Sigmoid colon (tissue), 7 donors: ENCODE measurements at places on chromosomes 1 and 21. TPM values are rescaled to one million over a fixed set of nuclear protein-coding genes. Genes with fewer than 3 reads are reported as not detected.

Gene CLIC6
- 0.95 TPM for total RNA-seq

Gene BARHL2
- total RNA-seq, result not detected

Gene ELAPOR1
- total RNA-seq, result 0.41 TPM

Gene EPHA8
- total RNA-seq, result not detected

Gene SPATA21
- not detected for total RNA-seq

Gene DEDD
- 29.6 TPM for total RNA-seq

Gene PTAFR
- 8.0 TPM for total RNA-seq

Gene SZRD1
- 65.9 TPM for total RNA-seq

Gene G0S2
- 33.5 TPM for total RNA-seq

Gene AKNAD1
- not detected for total RNA-seq

Gene LRRC3
- total RNA-seq, result 4.1 TPM

Gene RPE65
- not detected for total RNA-seq

Gene SV2A
- total RNA-seq, result 4.9 TPM

Gene ICOSLG
- 0.82 TPM for total RNA-seq

GRCh38 chr21:39686646-39687468 lies 58.1 kb upstream of the IGSF5 start:
- H3K27me3 ChIP-seq, result no peaks in the 10 kb centered on the region
- no peak overlapping the region for H3K4me3 ChIP-seq
- H3K36me3 ChIP-seq, result no peaks in the 10 kb centered on the region

DNA sequence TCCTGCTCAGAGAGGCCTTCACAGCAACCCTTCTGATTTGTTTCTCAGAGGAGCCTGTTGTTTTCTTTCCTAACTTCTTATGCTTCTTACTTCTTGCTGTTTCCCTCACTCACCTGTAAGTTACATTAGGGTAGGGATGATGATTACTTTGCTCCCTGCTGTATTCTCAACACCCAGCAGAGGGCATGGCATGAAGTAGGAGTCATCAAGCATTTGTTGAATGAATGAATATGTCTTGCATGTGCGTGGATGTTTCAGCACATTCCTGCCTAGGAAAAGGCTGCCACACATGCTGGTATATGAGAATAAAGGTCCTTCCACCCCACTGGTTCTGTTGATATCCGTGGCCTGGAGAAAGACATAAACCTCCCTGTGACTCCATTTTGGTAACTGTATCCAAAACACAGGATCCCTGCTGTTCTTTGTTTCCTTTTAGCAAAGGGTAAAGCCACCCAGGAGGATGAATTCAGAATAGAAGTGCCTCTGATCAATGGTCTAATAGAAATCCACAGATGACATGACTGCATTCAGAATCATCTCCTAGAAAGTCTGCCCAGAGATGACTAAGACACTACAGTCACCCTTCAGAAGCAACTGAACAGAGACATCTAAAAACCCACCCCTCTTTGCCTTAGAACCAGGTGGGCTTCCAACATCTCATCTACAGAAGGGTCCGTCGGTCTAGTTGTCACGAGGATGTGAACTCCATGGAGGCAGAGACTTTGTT lies 168.8 kb downstream of the ZSCAN20 start:
- H3K36me3 ChIP-seq, result no peaks in the 10 kb centered on the region
- DNase-seq, result no peak
- no peaks in the 10 kb centered on the region for H3K27me3 ChIP-seq
- H3K4me1 ChIP-seq, result no peaks in the 10 kb centered on the region
- H3K4me3 ChIP-seq, result no peak overlapping the region
- no peak overlapping the region for H3K27ac ChIP-seq

DNA sequence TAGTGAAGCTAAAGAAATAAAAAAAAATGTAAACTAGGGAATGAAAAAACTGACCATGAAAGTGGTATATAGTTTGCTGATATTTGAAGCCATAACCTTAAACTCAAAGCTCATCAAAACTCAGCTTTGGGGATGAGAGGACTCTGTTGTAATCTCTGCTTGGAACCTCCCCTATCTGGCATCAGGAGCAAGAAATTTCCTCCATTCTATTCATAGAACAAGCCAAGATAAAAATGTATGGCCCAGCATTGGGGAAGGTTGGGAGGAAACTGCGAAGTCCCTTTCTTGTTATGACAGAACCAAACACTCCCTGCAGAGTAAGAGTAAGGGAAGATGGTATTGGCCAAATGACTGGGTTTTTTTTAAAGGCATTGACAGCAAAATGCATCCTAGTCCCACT lies 35.6 kb downstream of the MCOLN2 start:
- H3K4me3 ChIP-seq, result no peak overlapping the region
- DNase-seq, result no peak
- no peaks in the 10 kb centered on the region for H3K36me3 ChIP-seq
- no peak overlapping the region for H3K27ac ChIP-seq

DNA sequence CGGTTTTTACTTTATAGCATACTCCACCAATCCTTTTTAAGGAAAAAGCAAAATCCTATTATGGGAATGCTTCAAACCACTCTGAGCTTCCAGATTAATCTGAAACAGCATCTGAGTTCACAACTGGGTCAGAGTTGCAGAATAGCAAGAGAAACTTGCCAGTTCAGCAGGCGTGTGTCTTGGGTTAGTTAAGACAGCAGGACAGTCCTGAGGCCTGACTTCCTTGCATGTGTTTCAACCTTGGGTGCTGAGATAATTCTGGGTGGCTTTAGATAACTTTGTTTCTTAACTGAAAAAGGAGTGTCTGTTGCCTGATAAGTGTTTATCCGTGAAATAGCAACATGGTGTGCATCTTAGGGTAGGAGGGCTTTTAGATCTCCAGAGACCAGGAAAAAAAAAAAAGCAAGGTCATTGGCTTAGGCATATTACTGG lies 169.2 kb downstream of the DHRS3 start:
- no peak overlapping the region for H3K4me3 ChIP-seq
- H3K27ac ChIP-seq, result peak overlapping the region; percentile 85
- peak; percentile 81 for DNase-seq
- peaks cover 76% of the 10 kb centered on the region for H3K4me1 ChIP-seq

DNA sequence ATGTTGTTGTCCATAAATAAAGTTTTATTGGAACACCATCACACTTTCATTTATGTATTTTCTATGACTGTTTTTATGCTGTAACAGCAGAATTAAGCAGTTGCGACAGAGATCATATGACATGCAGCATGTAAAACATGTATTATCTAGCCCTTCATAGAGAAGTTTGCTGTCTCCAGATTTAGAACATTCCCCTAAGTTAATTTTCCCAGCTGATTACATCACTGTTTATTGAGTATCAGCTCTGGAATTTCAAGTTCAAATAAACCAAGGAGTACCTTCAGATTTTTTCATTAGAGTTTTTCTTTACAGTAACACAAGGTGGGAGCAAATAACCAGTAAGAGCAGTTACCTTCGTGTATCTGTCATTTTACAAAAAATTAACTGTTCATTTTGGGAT lies 792.8 kb downstream of the USP25 start:
- H3K4me3 ChIP-seq, result no peak overlapping the region
- no peaks in the 10 kb centered on the region for H3K36me3 ChIP-seq

DNA sequence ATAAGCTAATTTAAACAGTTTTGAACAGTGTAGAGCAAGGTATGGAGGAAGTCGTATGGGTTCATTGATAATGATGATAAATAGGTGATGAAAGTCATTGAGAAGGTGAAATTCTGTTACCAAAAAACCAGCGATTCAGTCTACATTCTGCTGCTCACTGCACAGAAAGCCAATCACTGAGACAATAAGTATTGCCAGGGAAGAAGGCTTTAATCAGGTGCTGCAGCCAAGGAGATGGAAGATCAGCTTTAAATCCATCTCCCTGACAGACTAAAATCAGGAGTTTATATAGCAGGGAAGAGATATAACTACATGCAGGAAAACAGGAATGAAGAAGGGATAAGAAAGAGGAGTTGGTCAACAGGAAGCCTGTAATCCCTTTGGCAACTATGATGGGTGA lies 361.3 kb upstream of the C1orf174 start:
- DNase-seq, result no peak
- no peaks in the 10 kb centered on the region for H3K36me3 ChIP-seq
- no peaks in the 10 kb centered on the region for H3K4me1 ChIP-seq
- H3K27ac ChIP-seq, result no peak overlapping the region
- H3K4me3 ChIP-seq, result no peak overlapping the region
- H3K27me3 ChIP-seq, result no peaks in the 10 kb centered on the region

GRCh38 chr1:51097171-51097570 lies 4.9 kb upstream of the C1orf185 start:
- H3K4me3 ChIP-seq, result no peak overlapping the region
- H3K4me1 ChIP-seq, result no peaks in the 10 kb centered on the region
- no peaks in the 10 kb centered on the region for H3K36me3 ChIP-seq

DNA sequence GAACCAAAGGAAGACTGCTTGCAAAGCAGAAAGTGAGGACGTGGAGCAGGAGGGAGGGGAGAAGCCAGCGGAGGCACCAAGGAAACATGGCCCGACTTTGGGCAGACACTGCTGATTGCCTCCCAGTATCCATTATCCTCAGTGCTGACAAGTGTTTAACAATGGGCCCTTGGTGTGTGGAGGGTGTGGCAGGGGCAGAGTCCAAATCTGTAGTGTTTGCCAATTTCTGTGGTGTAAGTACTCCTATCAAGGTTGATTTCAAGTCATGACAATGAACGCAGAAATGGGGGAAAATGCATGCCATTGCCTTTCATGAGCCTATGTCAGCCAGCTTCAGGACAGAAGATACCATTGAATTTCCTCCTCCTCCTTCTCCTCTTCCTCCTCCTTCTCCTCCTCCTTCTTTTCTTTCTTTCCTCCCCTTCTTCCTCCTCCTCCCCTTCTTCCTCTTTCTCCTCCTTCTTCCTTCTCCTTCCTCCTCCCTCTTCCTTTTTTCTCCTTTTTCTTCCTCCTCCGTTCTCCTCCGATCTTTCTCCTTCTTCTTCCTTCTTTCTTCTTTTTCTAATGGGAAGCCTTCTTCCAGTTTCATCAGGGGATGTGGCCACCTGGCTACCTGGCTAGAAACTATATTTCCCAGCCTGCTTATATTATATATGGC lies 10.3 kb upstream of the PHC2 start:
- no peak for DNase-seq
- peaks cover 21% of the 10 kb centered on the region for H3K4me1 ChIP-seq
- H3K4me3 ChIP-seq, result no peak overlapping the region
- H3K27ac ChIP-seq, result no peak overlapping the region
- no peaks in the 10 kb centered on the region for H3K27me3 ChIP-seq

GRCh38 chr21:22062472-22063139 lies 1064.4 kb downstream of the NCAM2 start:
- H3K27me3 ChIP-seq, result no peaks in the 10 kb centered on the region
- H3K4me1 ChIP-seq, result no peaks in the 10 kb centered on the region
- H3K36me3 ChIP-seq, result no peaks in the 10 kb centered on the region
- DNase-seq, result no peak
- no peak overlapping the region for H3K4me3 ChIP-seq
- H3K27ac ChIP-seq, result no peak overlapping the region

- DNase-seq, result no peak
- no peaks in the 10 kb centered on the region for H3K36me3 ChIP-seq
- no peaks in the 10 kb centered on the region for H3K27me3 ChIP-seq
- H3K4me3 ChIP-seq, result no peak overlapping the region
Observed at GRCh38 chr1:26126321-26127084, 14.9 kb downstream of the PDIK1L start.

DNA sequence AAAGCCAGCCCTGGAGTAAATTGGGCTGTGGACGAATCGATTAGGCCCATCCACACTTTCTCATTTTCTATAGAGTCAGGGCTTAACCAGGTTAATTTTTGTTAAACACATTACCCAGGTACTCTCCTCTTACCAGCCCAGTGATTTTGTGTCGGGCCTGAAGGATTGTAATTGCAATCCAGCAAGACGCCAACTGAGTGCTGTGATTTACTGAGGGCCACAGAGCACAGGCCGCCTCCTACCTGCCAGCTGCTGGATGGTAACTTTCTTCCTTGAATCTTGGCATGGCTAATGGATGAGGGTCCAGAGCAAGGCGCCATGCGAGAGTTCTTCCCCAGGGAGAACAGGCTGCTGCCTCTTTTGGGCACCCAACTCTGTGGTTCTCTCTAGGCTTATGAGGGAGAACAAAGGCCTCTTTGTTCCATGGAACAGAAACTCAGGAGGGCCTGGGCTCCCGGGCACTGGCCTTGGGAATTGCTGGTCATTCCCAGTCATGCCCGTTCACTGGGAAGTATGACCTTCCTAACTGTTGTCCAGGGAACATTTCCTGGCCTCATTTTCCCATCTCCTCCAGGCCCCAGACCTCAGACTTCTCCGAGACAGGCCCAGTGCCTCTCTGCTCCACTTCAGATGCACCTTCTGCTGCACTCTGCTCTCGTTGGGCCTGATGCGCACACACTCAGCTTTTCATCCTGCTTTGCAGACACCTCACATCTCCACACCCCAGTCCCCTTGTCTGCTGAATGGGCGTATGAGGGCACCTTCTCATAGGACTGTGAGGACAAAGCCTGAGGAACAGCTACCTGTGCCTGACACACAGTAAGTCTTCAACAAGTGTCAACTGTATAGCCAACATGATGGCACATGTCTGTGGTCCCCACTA lies 57.3 kb downstream of the SYF2 start:
- no peak overlapping the region for H3K4me3 ChIP-seq
- DNase-seq, result no peak
- H3K27ac ChIP-seq, result no peak overlapping the region
- no peaks in the 10 kb centered on the region for H3K4me1 ChIP-seq
- no peaks in the 10 kb centered on the region for H3K36me3 ChIP-seq

GRCh38 chr1:152225678-152226077 lies 1.7 kb upstream of the HRNR start:
- H3K4me3 ChIP-seq, result no peak overlapping the region
- no peak overlapping the region for H3K27ac ChIP-seq
- H3K27me3 ChIP-seq, result no peaks in the 10 kb centered on the region

DNA sequence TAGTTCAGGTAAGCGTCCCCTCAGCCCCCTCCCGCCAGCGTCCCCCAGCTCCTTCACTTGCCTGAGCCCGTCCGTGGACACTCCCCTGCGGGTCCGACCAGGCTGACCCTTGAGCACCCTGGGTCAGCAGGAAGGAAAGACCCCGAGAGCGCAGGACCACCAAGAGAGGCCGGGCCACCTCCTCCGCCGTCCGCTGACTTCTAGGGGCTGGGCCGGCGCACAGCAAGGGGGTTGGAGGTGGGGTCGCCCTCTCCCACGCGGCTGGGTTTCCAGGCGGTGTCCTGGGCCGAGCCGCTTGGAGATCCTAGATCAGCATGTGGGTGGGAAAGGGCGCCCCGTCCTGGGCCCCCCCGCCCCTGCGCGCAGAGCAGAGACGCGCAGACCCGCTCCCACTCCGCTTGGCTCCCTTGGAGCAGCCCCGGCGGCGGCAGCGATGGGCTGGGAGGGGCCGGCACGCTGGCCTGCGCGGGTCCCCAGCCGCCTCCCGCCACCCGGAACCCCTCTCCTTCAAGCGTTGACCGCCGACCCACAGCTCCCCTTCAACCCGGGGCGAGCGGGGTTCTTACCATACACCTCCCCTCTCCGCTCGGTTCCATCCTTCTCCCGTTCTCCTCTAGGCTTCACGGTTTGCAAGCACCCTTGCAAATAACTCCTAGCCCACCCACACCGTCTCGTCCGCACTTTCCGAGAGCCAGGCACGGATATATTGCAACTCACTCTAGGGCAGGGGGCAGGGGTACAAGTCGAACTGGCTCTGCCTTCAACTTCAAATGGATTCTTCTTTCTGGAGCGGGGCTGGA lies 7.5 kb downstream of the KNCN start:
- peaks cover 7% of the 10 kb centered on the region for H3K4me1 ChIP-seq
- no peak for DNase-seq
- peaks cover 27% of the 10 kb centered on the region for H3K27me3 ChIP-seq
- peak overlapping the region; percentile 0 for H3K4me3 ChIP-seq
- H3K27ac ChIP-seq, result no peak overlapping the region
